ENCODE measurements at places on chromosomes 11 and 22.

- no peak for DNase-seq
Measured at GRCh38 chr11:57890521-57890920, 128.9 kb downstream of the CTNND1 start.

GRCh38 chr11:88420165-88420791 lies 82.7 kb upstream of the CTSC start:
- no peak for DNase-seq

- peak; percentile 71 for DNase-seq
Measured at GRCh38 chr11:46948378-46949131, 12.0 kb downstream of the CSTPP1 start.

DNA sequence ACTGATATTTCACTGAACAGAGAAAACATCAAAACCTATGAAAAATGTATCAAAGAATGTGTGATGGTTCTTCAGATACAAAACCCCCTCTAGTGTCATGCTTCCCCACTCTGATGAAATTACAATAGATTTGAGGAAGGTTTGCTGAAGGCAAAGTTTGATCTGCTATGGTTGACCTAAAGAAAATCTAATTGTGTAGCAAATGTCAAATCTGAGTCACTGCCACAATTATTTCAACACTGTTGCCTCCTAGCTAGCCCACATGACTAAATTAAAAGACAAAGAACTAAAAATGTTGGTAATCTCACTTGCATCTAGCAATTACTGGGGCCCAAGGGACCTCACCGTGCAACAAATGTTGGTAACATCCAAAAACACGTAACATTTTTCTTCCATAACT lies 728.0 kb downstream of the DLG2 start:
- DNase-seq = no peak

DNA sequence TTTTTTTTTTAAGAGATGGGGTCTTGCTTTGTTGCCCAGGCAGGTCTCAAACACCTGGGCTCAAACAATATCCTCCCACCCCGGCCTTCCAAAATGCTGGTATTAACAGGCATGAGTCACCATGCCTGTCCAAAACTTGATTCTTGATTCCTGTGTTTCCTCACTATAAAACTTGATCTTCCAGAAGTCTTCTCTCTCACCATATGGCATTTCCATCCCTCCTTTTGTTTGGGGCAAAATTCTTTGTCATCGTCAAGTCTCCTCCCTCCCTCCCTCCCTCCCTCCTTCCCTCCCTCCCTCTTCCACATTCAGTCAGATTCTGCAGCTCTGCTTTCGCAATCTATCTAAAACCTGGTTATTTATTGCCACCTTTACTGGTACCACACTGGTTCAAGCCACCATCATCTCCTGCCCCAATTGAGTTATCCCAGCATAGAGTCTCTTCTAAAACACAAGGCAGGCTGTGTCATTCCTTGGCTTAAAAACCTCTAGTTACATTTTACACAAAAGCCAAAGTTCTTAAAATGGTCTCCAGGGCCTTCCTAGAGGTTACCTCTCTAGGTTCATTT lies 65.0 kb upstream of the HORMAD2 start:
- DNase-seq = no peak

DNA sequence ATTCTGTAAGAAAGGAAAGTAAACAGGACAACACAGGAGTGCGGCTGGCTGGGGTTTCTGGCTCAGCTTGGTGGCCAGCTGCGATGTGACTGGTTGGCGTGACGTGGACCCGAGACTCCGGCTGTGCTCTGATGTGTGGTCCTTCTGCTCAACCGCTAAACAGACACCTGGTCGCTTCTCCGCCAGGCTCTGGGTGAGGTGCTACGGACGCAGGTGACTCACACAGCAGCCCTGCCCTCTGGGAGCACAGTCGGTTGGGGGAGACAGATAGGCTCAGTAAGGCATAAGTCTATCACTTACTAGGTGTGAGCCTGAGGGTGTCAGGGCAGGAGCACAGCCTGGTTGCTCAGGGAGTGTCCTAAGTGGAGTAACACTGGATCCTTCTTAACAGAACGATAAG lies 8.2 kb downstream of the RTL6 start:
- DNase-seq = no peak

DNA sequence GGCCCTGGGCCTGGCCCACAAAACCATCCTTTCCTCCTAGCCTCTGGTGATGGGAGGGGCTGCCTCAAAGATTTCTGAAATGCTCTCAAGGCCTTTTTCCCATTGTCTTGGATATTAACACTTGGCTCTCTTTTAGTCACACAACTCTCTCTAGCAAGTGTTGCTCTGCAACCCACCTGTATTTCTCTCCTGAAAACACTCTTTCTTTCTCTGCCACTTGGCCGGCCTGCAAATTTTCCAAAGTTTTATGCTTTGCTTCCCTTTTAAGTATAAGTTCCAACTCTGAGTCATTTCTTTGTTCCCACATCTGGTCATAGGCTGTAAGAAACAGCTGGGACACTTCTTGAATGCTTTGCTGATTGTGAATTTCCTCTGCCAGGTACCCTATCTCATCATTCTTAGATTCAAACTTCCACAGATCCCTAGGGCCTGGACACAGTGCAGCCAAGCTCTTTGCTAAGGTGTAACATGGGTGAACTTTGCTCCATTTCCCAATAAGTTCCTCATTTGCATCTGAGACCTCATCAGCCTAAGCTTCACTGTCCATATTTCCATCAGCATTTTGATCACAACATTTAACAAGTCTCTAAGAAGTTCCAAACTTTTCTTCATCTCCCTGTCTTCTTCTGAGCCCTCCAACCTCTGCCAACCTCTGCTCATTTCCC lies 93.8 kb downstream of the TRIM29 start:
- no peak for DNase-seq

DNA sequence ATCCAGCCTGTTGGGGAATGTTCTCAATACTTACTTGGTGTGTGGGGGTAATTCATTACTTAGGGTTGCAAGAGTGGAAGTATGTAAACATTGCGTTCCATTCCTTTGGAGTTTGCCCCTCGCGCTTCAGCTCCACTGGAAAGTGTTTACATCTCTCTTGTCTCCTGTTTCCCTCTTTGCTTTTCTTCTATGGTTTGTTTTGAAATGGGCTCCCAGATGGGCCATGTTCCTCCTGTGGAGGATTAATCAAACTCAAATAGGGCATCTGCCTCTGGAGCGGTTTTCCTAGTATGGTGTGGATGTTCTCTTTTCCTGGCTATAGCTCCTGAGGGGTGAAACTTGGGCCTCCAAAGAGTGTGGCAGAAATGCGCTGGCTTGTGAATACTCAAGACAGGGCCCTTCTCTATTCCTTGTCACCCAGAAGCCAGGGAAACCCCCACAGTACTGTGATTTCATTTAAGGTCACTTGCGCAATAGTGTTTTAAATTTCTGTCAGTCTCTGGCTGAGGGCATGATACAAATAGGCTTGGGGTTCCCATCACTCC lies 51.9 kb downstream of the CD44 start:
- no peak for DNase-seq

DNA sequence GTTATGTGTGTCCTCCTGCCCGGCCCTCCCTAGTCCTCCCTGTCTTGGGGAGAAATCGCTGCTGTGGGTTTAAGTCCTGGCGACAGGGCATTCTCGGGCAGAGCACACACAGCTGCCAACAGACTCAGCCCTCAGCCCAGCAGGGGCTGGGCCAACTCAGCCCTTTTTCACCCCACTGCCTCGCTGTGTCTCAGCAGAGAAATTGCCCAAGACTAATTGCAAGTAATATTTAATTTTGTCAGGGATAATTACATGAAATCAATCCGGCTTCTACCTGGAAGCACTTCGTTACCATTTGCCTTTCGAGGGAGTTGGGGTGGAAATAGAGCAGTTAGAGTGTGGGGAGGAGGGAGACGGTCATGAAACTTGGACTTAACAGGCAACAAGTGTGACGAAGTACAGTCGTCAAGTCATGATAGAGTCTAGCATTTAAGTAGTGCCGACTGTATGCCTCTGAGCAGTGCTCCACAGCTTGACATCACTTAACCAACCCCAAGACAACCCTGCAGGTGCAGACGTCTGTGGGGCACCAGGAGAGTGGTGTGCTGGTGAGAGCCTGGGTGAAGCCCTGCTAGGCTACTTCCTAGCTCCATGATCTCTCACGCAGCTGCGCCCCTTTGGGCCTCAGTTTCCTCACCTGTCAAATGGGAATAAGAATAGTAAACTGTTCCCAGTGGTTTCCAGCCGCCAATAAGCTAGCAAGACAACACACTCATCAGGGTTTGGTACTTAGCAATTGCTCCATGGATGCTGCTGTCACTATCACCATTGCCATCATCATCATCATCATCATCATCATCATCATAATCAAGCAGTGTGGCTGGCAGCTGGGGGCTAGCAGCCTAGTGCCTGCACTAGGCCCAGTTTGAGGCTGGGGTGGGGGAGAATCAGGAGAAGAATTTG lies 29.2 kb downstream of the MN1 start:
- DNase-seq = no peak

DNA sequence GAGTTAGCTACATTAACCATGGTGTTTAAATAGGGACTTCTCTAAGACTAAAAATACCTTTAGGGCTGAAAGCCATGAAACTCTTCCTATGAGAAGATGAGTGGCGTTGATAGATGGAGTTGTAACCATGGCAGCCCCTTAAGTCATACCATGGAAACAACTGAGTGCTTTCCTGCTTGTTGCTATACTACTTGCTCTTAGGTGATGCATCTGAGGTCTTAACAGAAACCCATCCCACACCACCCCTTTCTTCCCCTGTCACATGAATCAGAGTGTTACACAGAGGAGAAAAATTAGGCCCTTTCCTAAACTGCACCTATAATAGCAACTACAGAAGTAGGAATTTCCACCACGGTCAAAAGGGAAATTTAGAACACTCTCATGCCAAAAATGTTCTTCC lies 64.3 kb upstream of the ZC3H12C start:
- no peak for DNase-seq

DNA sequence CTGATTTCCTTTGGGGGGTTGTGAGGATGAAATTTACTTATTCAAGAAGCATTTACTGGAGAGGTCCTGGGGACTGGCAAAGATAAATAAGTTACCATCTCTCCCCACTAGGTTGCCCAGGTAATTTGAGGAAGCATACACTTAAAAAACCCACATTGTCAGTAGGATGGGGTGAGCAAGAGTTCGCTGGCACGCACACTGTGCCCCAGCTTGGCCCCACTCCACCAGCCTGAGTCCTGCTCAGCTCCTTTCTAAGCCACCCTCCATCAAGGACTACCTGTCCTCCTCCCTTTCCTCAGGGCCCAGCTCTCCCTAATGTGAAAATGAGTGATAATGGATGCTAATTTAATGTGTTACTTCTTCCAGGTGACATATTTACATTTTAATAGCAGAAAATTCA lies 216.5 kb upstream of the PLET1 start:
- no peak for DNase-seq

GRCh38 chr11:67111261-67111660 lies 7.8 kb upstream of the KDM2A start:
- DNase-seq = no peak

DNA sequence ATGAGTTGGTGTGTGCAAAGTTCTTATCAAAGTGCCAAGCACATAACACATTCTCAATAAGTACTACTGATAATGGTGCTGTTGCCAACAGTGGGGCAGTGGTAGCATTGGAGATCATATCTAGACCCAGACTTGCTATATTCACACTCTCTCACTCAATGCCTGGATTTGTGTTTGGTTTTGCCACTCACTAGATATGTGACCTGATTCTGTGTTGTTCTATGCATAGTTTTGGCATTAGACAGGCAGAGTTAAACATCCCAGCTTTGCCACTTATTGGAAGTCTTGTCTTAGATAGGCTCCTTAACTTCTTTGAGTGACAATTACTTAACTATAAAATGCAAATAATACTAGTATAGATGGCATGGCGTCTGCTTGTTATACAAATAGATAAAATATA lies 642.6 kb upstream of the CCDC179 start:
- no peak for DNase-seq

DNA sequence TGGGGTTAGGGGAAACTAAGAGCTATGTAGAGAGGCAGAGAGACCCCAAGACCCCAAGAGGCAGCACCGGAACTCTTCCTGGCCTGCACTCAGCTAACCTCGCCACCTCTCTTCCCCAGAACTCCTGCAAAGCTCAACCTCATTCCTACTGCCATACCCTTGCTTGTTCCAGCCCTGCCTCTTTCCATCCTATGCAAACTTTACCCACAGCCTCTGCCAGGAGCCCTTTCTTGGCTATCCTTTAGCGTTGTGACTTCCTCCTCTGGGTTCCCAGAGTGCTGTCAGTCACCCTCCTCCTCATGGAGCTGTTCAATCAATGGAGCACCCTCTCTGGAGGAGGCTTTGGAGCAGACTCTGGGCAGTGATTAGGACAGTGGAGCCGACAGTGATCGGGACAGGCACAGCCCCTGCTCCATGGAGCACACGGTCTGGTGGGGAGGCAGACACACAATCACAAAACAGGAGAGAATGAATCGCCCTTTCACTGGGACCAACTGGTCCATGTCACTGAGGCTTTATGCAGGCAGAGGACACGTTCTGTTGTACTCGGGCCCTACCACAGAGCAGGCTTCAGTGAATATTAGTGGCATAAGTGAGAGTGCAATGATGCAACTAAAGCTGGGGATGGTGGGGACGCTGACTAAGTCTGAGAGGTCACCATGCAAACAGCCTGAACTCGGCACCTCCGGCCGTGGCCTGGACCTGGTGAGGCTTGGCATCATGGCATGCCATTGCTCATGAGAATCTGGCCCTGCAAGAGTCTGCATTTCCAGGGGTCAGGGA lies 24.6 kb upstream of the P2RY2 start:
- DNase-seq = no peak

DNA sequence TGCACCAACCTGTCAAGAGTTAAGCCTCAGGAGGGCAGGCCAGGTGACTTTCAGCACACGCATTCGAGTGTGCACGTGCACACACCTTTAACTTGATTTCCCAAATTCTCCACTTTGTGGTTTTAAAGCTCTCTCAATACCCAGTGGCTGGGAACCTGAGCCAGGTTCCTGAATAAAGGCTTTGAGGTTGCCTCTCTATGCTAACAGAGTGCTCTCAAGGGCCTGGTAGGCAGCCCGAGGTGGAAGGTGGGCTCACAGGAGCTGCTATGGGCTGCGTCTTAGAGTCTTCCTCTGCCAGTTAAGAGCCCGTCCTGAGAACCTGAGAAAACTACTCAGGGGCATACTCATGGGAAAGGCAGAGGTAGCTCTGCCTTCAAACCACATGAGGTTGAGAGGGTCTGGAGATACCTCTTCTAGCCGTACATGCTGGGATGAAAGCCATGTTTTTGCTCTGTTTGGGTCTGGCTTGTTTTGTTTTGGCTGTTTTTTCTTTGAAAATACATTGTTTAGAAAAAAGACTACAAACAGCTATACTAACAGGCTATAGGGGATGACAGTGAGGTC lies 11.6 kb upstream of the SERPIND1 start:
- no peak for DNase-seq

- DNase-seq = no peak
Measured at GRCh38 chr11:18310800-18311340, 11.1 kb downstream of the HPS5 start.

GRCh38 chr22:25765801-25766200 lies 23.8 kb downstream of the MYO18B start:
- no peak for DNase-seq

- DNase-seq = no peak
Measured at GRCh38 chr11:91231226-91231625, 993.4 kb upstream of the FAT3 start.

DNA sequence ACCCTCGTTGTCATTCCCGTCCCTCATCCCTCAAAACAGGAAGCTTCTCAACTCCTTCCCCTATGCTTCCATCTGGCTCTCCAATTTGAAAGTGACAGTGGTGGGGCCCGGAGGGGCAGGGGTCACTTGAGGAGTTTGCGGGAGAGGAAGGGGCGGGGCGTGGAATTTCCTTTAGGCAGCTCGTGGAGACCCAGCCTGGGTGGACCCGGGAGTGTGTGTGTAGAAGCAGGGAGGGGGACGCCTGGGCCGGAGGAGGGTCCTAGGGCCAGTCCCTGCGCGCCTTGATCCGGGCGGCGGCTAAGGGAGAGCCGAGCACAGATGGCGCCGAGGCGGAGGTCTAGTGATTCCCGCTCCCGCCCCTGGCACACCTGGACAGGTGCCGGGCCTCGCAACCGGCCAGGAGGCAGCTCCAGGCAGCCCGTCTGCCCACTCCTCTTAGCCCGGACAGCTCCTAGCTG lies 7.8 kb upstream of the PAX6 start:
- DNase-seq = no peak

All from H4 (cell line).